Chondrocyte (in vitro differentiated cells): ENCODE measurements at places on chromosomes 3 and 15. TPM values are rescaled to one million over a fixed set of nuclear protein-coding genes. Genes with fewer than 3 reads are reported as not detected.

- no peak for DNase-seq
These were observed 323.2 kb downstream of the PLCL2 start for GRCh38 chr3:17207979-17208378.

DNA sequence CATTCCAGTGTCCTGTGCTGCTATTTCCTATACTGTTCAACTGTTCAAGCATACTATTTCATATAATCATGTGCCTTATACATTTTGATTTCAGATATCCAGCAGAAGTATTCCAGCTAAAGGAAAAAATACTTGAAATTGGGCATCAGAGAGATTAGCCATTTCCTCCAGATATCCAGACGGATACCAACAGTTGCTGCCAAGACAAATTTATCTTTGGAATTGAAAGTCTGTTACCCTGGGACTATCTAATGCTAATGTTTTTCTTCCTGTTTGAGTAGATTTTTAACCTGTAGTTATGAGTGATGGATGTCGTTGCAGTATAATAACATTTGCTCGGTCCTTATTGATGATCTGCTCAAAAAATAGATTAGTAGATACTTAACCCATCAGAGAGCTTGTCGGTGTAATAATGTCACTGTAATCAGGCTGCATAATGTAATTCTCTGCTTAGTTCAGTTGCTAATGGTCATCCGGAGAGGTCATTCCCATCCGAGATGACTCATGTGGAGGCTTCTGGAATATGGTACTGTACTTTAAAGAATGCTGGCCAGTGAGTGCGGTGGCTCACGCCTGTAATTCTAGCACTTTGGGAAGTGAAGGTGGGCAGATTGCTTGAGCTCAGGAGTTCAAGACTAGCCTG is 51.5 kb downstream of the TIMP4 start:
- DNase-seq = no peak

The PLSCR5 gene
- total RNA-seq = not detected in 3 replicates

The CASR gene
- total RNA-seq = not detected in 3 replicates
